ENCODE measurements at places on chromosomes 4 and X. TPM values are rescaled to one million over a fixed set of nuclear protein-coding genes. Genes with fewer than 3 reads are reported as not detected.

Gene SLC38A5
- total RNA-seq, result 21.8 TPM

GRCh38 chrX:5388087-5388486 lies 840.6 kb downstream of the NLGN4X start:
- no peak overlapping the region for H3K27ac ChIP-seq
- no peak for DNase-seq
- no peaks in the 10 kb centered on the region for H3K4me1 ChIP-seq
- H3K4me3 ChIP-seq, result no peak overlapping the region
- H3K27me3 ChIP-seq, result no peaks in the 10 kb centered on the region
- H3K36me3 ChIP-seq, result no peaks in the 10 kb centered on the region

DNA sequence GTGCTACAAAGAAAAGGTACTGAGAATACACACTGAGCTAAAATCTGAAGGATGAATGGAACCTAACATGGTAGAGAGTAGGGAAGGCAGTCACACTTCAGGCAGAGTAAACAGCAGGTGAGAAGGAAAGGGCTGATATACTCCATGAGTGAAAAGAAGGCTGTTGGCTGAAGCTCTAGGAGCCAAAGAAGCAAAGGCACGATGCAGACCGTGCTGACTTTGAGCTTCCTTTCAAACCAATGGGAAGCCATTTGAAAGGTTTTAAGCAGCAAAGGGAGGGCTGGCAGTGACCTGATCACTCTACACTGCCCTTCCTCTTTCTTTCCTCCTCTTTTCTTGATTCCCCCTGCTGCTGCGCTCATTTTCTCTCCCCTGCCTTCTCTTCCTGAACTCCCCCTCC lies 66.4 kb downstream of the TMEM154 start:
- H3K27me3 ChIP-seq, result peaks cover 26% of the 10 kb centered on the region
- DNase-seq, result no peak
- H3K4me3 ChIP-seq, result no peak overlapping the region
- H3K4me1 ChIP-seq, result no peaks in the 10 kb centered on the region
- H3K36me3 ChIP-seq, result no peaks in the 10 kb centered on the region

- H3K36me3 ChIP-seq, result no peaks in the 10 kb centered on the region
- no peak for DNase-seq
- no peaks in the 10 kb centered on the region for H3K27me3 ChIP-seq
- no peak overlapping the region for H3K4me3 ChIP-seq
Observed at GRCh38 chr4:38145033-38145678, 185.0 kb downstream of the PTTG2 start.

Data from fibroblast of lung (primary cell).